ENCODE measurements at places on chromosomes 12 and 14. TPM values are rescaled to one million over a fixed set of nuclear protein-coding genes. Genes with fewer than 3 reads are reported as not detected.

GRCh38 chr12:53938326-53939140 is at the start of gene HOXC13:
HOXC13 (plus strand) TSS chr12:53938831; CDS start chr12:53938907, 76 bp downstream.
- DNase-seq, result peak; percentile 99

Gene RNF212B
- not detected for total RNA-seq

- DNase-seq, result no peak
These were observed 29.2 kb downstream of the HSP90AA1 start for GRCh38 chr14:102057480-102058114.

DNA sequence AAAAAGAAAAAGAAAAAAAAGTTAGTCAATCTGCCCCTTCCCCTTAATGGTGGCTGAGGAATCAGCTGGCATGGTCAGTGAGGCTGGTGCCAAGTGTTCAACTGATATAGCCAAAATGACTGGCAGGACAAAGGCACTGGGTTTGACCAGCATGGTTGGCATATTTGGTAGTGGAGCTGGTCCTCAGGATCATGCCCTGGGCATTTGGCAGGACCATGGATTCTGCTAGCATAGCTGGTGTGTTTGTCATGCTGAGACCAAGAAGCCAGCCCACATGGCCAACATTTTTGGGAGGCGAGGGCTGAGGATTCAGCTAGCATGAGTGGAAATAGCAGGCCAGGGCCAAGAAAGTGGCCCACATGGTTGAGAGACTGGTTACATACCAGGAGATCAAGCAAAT is 136.5 kb downstream of the FBXL14 start:
- DNase-seq, result peak; percentile 99

GRCh38 chr12:46473634-46474329 is 101.2 kb upstream of the SLC38A2 start:
- peak; percentile 93 for DNase-seq

Gene TCL1B
- total RNA-seq, result not detected

GRCh38 chr12:29281371-29282005 is 99.5 kb downstream of the ERGIC2 start:
- no peak for DNase-seq

Gene VRTN
- total RNA-seq, result not detected

GRCh38 chr12:116807546-116807945 is 69.4 kb downstream of the RNFT2 start:
- DNase-seq, result no peak

DNA sequence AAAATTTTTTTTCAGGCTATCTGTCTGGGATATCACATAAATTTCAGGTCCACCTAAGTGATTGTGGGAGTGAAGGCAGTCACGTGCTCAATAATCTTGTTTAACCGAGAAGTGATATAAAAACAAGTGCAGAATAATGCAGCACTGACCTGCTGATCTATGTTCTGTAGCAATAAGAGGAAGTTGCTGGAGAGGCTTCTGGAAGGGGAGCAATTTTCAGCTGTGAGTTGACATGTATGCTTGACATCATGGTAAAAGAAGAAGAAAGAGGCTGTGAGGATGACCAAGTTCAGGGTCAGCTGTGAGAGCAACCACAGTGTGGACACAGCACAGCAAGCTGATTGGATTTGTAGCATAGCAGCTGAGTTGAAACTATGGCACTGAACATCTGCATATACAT is 172.0 kb upstream of the PELI2 start:
- no peak for DNase-seq

- no peak for DNase-seq
These were observed 1.9 kb downstream of the GAPDH start for GRCh38 chr12:6535960-6536847.

DNA sequence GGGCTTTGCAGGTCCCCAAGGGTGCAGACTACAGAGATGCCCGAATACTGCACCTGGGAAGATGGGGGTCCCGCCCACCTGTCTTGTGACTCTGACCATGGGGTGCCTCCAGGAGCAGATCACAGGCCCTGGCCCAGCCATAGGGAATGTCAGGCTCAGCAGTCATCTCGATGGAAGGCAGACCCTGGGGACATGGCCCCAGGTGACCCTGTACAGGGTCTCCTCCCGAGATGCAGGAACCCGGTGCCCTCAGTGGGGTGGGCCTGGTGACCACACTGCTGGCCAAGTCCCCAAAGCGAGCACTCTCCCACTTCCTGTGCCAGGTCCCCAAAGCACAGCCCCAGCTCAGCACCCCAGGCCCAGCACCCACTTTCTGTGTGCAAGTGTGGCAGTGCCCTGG is 903.7 kb upstream of the USP15 start:
- no peak for DNase-seq

DNA sequence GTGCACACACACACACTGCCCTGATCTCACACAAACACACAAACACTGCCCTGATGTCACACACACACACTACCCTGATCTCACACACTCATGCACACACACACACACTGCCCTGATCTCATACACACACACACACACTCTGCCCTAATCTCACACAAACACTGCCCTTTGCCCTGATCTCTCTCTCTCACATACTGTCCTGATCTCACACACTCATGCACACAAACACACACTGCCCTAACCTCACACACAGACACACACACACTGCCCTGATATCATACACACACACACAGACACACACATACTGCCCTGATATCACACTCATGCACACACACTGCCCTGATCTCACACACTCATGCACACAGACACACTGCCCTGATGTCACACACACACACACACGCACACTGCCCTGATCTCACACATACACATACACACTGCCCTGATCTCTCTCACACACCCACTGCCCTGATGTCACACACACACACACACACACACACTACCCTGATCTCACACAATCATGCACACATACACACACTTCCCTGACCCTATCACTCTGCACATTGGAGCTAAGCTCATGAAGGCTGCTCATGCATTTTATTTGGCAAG is 97.6 kb upstream of the DIO3 start:
- DNase-seq, result no peak

GRCh38 chr12:95099270-95099790 is 25.9 kb upstream of the NR2C1 start:
- DNase-seq, result no peak

GRCh38 chr12:65907513-65907912 is 83.2 kb downstream of the HMGA2 start:
- no peak for DNase-seq

- DNase-seq, result no peak
These were observed 26.3 kb downstream of the BICDL1 start for GRCh38 chr12:120015313-120015712.
